ENCODE measurements at places on chromosomes 6 and 20.

DNA sequence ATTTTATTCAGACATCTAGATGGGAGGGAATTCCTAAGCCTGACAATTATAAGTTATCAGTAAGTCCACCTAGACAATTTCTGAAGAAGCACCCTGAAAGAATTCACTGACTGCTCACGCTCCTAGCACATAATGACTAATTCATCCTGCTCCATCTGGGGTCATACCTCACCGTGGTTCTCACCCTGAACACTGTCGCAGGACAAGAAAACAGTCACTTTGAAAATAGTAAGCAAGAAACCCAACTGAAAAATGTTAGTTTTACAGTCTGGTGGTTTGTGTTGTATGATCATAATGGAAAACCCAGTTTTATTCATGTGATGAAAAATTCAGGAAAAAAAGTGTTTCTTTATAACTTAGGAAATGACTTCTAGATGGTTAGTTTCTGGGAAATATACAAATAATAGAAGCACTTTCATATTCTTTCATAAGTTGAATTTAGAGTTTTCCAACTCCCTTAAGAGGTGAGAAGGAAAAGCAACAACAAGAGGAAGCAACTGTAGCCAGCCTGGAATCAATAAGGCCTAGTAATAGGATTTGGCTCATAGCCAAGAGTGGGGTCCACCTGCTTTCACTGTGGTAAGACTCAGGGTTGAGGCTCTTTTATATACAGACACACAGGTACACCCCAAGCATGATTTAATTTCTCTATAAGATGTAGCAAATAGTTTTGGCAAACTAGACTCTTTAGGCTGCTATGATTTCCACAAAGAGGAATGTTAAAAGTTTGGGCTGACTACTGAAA lies 94.1 kb downstream of the HIVEP2 start:
- no peak for DNase-seq

- no peak for DNase-seq
Measured at GRCh38 chr6:129921169-129921817, 60.2 kb upstream of the TMEM244 start.

DNA sequence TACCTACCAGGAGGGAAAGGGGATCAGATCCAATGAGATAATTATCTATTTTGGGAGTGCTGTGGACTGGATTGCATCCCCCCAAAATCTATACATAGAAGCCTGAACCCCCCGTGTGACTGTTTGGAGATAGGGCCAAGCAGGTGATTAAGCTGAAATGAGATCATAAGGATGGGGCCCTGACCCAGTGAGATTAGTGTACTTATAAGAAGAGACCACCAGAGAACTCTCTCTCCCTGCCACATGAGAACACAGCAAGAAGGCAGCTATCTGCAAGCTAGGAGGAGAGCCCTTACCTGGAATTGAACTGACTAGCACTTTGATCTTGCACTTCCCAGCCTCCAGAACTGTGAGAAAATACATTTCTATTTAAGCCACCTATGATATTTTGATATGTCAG lies 132.2 kb upstream of the NOX3 start:
- no peak for DNase-seq

DNA sequence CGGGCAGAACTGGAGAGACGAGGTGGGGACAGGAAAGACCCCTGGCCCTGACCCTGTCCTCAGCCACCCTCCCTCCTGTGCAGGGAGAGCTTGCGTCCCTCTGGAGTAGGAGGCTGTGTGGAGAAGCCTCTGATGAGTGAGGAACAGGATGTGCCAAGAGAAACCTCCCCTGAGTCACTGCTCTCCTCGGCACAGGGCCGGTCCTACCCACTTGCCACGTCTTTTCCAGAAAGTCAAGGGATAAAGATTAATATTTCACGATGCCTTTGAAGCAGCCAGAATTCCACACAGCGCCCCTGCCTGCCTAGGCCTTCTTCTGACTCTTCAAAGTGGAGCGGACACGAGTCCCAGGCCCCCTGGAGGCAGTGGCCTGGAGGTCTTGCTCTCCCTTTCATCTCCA lies 34.9 kb upstream of the THBS2 start:
- no peak for DNase-seq

DNA sequence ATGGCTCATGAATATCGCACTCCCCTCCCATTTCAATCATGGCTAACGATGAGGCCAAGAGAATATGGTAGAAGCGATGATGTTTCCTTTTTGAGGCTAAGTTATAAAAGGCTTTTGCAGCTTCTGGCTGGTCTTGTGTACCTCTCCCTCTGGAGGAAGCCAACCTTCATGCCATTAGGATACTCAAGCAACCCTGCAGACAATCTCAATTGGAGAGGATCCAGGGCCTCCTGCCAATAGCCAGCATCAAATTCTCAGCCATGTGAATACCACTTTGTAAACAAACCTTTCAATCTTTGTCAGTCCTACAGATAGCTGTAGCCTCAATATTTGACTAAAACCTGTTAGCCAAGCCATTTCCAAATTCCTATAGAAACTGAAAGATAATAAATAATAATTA lies 738.4 kb downstream of the KIF16B start:
- DNase-seq, result no peak

DNA sequence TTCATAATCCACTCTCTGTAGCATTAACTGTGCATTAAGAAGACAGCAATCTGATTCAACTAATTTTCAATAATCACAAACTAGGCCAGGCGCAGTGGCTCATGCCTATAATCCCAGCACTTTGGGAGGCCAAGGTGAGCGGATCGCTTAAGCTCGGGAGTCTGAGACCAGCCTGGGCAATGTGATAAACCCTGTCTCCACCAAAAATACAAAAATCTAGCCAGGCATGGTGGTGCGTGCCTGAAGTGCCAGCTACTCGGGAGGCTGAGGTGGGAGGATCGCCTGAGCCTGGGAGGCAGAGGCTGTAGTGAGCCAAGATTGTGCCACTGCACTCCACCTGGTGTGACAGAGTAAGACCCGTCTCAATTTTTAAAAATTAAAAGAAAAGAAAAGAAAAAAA lies 29.5 kb downstream of the SERPINB9 start:
- DNase-seq, result no peak

DNA sequence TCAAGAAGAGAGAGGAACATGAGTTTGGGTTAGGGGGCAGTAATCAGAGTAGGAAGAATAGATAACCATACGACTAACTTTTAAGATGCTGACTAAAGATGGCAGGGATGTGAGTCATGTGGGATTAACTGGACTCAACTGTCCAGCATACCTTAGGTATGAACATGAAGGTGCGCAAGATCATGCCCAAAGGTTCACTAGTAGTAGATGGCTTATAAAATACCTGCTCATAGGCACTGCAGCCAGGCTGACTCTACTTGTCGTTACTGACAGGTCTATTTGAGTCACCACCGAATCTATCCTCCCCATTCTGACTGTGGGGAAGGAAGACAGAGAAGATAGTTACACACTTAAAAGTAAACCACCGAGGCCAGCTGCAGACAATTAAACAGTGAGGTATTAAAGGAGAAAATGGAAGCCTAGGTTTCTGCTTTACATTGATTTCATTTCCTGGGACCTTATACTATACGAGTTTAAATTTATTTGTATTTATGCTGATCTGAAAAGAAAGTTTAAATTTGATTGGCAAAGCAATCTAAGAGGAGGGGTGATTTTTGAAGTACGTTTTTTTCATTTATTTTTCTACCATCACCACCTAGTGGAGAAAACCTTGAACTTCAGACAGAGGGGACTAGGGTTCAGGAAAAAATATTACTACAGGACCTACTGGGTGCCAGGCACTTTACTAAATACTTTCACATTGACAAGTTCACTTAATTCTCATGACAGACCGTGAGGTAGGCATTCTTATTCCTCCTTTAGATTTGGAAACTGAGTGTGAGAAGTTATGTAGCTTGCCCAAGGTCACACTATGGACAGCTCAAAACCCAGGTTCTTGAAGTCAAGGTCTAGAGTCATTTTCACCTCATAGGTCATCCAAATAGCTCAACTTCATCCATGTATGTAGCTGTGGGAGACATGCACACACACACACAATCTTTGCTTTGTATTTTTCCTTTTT lies 4.0 kb upstream of the WRNIP1 start:
- peak; percentile 75 for DNase-seq

DNA sequence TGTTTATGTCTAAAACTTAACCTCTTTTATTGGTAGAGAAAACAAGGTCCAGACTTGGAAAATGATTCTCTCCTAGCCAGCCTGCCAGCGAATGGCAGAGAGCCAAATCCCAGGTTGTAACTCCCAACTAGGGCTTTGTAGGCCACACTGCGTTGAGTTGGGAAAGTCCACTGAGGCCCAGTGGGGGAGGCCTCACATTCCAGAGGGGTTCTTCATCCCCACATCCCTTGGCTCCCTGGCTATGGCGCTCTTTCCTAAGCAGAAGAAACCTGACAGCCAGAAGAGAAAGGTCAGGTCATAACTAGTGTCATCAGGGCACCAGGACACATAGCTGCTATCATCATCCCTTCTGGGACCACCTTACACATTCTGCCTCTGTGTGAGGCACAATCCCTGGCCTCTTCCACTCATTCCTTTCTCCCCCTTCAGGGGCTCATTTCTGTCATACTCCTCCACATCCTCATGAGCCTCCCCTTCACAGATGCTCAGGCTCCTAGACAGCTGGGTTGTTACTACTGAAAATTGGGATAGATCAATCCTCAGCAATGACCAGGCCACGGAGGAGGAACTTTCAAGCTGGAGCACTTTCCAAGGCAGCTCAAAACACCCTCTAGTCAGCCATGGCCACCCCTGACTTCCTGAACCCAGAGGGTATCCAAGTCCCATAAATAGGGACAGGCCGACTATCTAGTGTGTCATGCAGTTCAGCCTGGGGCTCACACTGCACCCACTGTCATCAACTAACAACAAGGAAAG lies 48.6 kb downstream of the TCP11 start:
- DNase-seq, result no peak

DNA sequence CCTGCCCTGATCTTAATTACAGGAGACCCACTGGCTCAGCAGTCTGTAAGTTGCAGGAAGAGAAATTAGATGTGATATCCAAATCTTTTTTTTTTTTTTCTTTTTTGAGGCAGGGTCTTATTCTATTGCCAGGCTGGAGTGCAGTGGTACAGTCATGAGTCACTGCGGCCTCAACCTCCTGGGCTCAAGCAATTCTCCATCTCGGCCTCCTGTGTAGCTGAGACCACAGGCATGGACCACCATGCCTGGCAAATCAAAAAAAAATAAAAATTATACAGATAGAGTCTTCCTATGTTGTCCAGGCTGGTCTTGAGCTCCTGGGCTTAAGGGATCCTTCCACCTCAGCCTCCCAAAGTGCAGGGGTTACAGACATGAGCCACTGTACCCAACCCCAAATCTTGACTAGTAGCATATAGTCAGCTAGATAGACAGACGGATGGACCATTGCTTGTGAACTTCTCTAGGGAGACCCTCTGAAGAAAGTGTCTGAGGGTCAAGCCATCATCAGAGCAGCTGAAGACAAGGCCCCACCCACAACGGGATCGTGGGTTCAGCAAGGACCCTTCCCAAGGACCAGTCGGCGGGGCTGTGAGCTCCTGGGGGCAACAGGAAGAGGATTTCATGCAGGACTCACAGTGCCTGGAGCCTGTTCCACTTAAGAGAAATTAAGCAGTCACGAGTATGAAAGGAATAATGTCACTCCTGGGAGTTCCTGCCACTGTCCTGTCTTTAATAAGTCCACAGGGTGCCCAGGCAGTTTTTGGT lies 222.7 kb downstream of the ANKRD60 start:
- DNase-seq, result no peak

DNA sequence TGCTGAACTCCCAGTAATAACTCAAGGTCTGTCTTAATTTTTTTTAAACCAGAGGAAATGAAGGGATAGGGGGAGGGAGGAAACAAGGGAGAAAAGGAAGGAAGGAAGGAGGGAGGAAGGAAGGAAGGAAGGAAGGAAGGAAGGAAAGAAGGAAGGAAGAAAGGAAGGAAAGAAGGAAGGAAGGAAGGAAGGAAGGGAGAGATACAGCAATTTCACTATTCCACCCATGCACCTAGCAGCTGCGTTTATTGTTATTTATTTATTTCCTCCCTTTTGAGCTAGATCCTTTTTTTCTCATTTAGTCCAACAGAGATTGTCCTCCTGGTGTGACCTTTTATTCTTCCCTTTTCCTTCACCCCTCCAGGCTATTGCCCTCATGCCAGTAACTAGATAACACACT lies 97.6 kb downstream of the PKHD1 start:
- no peak for DNase-seq

GRCh38 chr20:14495066-14495465 lies 157.7 kb upstream of the FLRT3 start:
- DNase-seq, result no peak

DNA sequence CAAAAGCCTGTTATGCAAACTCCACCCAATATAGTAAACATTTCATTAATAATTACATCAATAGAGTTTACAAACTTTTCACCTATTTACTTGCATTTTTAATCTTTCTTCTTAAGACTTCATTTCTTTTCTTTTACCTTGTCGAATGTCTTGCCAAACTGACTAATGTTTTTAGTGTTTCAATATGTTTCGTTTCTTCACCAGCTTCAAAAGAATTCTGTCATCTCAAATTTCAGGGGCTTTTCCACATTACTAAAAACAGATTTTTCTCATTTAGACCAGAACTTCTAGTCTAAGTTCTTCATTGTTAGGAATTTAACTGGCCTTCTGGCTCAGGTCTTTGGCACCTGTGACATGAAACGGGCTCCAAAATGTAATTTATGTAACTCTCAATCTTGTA lies 196.5 kb downstream of the ARHGAP18 start:
- no peak for DNase-seq

DNA sequence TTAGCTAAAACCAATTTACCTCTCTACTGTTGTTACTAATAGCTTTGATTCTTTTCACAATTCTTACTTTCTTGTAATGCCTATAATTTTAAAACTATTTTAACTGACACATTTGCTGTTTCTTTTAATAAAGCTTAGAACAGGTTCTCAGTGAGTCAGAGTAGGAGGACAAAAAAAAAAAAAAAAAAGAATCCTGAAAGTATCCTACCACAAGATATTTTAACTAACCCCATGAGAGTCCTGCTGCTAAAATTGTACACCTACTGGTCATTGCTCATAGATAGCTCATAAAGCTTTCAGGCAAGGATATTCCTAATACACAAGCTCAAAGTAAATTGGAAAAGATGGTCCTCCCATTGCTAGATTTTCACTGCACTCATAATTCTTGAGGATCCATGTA lies 301.0 kb downstream of the CENPW start:
- DNase-seq, result no peak

- DNase-seq, result no peak
Measured at GRCh38 chr20:45174434-45175364, at the start of gene PI3. Gene PI3 (plus strand): TSS chr20:45174902. CDS start chr20:45174923, 21 bp downstream.

GRCh38 chr20:45052698-45053429 lies 48.1 kb downstream of the KCNS1 start:
- DNase-seq, result peak; percentile 48

- no peak for DNase-seq
Measured at GRCh38 chr20:49891476-49892110, 23.7 kb downstream of the SPATA2 start.
